ENCODE measurements at places on chromosomes 4 and X.

- no peak for DNase-seq
These were observed 32.4 kb upstream of the ARX start for GRCh38 chrX:25048178-25048577.

DNA sequence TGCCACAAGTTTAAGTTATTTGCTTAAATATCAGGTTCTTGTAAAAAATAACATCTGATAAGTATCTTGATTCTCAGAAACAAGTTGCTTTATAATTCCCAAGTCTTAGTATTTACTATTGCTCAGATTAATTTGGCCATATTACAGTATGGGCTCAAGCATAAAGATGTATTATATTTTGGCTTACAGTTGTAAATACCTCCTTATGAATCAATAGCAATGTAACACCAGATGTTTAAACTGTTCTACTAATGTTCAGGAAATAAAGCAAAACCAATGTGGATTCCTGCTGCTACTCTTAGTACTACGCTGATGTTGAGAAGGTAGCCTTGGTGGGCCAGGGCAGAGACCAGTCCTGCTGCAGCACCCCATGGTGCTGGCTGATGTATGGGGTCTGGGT is 102.7 kb downstream of the MGST2 start:
- DNase-seq = no peak

DNA sequence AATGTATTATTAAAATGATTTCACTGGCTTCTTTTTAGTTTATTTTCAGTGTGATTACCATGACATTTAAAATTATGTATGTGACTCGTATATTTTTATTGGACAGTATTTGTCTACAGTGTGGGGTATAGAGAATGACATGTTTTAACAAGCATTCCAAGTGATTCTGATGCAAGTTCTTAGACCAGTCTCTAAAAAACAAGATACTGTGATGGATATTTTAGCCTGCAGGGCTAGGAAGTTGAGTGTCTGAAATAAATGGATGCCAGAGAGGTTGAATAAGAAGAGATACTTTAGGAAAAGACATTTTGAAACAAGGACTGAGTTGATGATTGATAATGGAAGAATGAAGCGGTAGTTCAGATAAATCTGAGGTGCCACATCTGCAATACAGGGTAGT is 3.5 kb upstream of the MAD2L1 start:
- no peak for DNase-seq

- DNase-seq = no peak
These were observed 29.3 kb upstream of the ABCG2 start for GRCh38 chr4:88187766-88188165.

DNA sequence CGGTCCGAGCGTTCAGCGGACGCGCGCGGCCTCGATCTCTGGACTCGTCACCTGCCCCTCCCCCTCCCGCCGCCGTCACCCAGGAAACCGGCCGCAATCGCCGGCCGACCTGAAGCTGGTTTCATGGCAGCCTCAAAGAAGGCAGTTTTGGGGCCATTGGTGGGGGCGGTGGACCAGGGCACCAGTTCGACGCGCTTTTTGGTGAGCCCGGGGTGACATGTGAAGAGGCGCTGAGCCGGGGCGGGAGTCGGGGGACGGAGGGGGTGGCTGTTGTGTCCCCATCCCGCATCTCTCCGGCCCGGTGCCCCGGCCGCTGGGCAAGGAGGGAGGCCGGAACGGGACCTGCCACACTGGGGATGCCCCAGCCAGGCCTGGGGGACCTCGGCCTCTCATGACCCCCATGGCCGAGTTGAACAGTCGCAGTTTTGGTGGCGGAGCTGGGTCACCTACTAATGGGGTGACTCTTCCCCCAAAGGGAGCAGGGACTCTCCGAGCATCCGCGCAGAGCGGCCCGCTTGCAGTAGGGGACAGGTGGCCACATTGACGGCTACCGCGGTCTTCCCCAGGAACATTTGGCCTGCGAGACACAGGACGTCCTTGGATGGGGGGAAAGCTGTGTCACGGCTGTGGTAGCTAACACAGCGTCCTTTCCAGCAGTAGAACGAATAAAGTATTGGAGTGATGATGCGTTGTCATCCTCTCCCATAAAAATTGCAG is at the start of gene GK:
TSS of gene GK (plus strand) at position 9 of the 717 bp plus-strand sequence. CDS start at position 124, 115 bp downstream.
- no peak for DNase-seq

DNA sequence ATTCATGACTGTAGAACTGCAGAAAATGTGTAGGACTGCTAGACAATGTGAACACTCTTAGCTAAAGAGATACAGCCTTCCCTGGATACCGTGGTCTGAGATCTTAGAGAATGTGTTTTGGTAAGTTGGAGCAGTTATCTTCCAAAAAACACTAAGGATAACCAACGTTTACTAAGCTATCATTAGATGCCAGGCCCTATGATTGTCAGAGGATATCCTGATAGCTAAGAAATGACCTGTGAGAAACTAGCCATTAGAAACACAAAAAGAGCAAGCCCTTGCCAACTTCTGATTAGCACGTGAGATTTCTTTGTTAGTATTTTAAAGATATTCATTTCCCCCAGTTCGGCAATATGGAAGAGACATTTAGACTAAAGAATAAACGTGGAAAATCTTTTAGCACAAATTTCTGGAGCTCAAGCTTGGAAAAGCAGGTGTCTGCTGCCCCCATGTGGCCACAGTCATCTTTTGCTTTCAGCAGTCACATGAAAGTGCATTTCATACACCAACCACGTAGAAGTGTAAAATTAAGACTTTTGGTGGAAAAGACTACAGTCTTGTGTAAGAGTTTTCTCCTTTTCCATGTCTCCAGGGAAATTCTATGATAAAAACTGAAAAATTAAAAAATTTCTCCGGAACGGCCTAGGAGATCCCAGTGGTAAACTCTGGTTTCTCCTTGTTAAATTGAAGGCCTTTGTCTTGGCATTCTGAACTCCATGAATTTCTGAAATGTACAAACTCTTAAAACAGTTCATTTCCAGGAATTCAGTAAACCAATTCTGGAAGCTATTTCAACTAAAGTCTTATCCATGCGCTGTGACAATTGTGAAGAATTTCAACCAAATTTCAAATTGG is 136.4 kb downstream of the ZNF674 start:
- DNase-seq = peak; percentile 29

GRCh38 chr4:7147661-7148310 is 44.6 kb upstream of the SORCS2 start:
- no peak for DNase-seq

- DNase-seq = no peak
These were observed 32.6 kb downstream of the ZNF185 start for GRCh38 chrX:152930516-152930915.

GRCh38 chr4:59247032-59247431 is 1953.1 kb upstream of the ADGRL3 start:
- no peak for DNase-seq

All from activated T-helper 1 cell treated with anti-CD3 and anti-CD28 coated beads, Interleukin-2, amount 50 U/mL, for 16 hours (primary cell).